SIG-M5 (cell line): ENCODE measurements at places on chromosomes 6 and 20.
A peak's percentile ranks its signal among the peaks of the same experiment; 100 is the strongest.

- DNase-seq = no peak
Observed at GRCh38 chr6:16965689-16966088, 136.2 kb upstream of the STMND1 start.

DNA sequence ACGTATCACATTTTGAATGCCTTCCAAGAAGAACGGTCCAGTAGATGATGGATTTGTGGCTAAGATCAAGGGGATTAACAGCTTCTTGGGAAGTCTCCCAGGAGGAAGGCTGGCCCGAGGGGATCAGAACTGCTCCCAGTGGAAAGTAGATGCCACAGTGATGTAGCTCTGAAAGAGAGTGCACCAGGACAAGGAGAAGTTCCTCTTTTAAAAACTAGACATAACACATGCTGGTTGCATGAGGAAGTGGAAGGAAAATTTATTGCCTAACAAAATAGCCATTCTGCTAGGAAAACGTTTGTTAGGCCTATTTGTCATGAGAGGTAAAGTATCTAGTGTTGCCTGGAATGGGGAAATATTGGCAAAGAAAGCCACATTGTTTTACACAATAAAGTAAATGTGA, 87.8 kb downstream of the CDH26 start:
- DNase-seq = peak; percentile 99

GRCh38 chr6:31687321-31687720, 6.5 kb upstream of the LY6G5C start:
- DNase-seq = no peak

- DNase-seq = no peak
Observed at GRCh38 chr6:161091151-161091550, 99.6 kb downstream of the MAP3K4 start.

- DNase-seq = no peak
Observed at GRCh38 chr6:46637145-46637544, 15.5 kb downstream of the CYP39A1 start.

DNA sequence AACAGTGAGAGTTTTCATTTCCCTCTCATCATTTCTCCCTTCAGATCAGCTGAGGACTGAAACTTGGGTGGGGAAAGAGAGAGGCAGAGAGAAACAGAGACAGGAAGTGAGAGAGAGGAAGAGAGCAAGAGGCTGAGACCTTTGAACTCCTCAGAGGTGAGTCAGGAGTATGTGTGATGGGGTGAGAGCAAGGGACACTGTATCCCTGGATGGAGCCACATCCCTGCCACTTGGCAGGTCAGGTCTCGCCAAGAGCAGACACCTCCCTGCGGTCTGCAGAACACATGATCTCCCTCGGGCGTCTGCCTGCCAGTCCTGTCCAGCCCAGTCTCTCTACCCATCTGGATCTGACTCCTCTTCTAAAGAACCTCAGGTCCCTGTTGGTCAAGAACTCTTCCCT, 62.7 kb upstream of the SYNDIG1 start:
- DNase-seq = no peak

DNA sequence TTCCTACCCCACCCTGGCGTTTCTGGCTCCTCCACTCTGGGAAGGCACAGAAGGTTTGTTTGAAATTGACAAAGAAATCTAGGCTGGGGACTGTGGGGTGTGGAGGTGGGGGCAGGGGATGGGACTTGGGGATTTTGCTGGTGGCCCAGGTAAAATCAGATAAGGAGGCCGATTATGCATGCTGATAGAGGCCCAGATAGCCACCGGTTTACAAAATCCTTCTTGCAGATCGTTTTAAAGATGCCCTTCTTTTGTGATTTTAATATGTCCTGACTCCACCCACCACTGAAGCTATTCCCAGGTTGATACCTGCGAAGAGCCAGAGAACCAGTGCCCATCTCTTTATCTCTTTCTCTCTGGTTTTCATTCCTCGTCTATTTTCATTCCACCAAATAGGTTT, 104.9 kb downstream of the TFAP2C start:
- no peak for DNase-seq

DNA sequence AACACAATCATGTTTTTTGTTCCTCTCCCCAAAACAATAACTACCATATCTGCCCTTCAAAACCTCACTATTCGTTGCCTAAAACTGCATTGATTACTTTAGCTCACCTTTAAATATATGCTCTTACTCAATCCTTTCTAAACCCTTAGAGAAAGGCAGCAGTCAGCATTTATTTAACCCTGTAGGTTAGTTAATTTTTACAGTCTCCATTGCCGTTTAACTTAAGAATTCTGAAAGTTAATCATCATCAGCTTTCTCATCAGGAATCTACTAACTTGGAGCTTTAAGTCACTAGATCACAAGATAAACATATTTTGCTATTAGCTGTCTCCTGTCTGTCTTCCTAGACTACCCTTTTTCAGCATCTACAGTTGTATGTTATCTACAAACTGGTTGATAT, 991.9 kb downstream of the EPHA7 start:
- no peak for DNase-seq

DNA sequence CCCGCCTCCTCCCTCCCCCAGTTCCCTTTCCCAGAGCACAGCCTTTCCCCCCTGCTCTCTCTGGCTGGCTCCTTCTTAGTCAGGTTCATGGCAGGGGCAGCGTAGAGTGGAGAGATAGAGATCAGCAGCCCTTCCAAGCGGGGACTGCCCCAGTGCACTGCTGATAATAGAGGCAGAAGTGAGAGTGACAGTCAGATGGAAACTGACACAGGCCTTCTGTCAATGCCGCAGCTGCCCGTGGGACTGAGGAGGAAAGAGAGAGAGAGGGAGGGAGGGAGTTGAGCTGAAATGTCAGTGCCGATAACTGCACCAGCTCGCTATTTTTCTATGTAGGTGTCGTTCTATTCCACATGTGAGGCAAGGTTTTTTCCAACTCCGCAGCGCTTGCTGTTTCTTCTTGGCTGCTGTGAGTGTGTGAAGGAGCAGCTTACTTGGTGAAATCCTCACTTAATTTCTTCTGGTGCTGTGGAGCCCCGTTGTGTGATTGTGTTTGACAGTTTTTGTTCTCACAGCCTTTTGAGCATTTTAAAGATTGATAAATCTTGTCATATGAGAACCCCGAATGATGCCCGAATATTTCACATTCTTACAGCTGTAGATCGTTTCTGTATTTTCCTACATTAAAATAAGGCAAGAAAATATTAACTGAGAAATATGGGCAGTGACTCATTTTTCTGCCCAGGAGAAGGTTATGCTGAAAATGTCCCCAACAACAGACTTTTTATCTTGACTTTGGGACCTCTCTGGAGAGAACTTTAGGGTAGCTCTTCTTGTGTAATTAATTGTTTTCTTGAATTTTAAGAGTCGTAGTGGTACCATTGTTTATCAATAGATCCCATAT, 386.4 kb upstream of the MMS22L start:
- no peak for DNase-seq

- no peak for DNase-seq
Observed at GRCh38 chr20:32743237-32744112, at the start of gene COMMD7. TSS of gene COMMD7 (minus strand) at chr20:32743467. CDS start at chr20:32743391, 76 bp downstream.

GRCh38 chr6:3088446-3088845, 20.2 kb downstream of the RIPK1 start:
- DNase-seq = no peak

DNA sequence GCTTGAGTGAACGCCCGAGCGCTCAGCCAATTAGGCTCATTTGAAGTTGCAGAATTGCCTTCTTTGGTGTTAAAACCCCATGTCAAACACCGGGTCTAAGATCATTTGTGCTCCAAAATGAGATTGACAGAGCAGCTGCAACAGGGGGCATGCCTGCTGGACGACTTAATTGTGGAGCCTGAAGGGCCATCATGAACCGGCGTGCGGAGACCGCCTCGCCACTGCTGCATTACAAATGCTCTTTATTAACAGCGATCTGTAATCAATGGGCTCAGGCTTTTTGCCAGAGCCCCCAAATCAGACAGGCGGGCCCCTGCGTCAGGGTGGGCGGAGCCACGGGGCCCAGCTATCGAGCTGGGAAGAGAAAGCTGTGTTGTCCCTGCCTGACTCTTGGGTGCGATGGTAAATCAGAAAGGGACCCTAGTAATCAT, 183.2 kb downstream of the SIM1 start:
- no peak for DNase-seq

- DNase-seq = no peak
Observed at GRCh38 chr6:11589261-11589660, 51.7 kb downstream of the TMEM170B start.

DNA sequence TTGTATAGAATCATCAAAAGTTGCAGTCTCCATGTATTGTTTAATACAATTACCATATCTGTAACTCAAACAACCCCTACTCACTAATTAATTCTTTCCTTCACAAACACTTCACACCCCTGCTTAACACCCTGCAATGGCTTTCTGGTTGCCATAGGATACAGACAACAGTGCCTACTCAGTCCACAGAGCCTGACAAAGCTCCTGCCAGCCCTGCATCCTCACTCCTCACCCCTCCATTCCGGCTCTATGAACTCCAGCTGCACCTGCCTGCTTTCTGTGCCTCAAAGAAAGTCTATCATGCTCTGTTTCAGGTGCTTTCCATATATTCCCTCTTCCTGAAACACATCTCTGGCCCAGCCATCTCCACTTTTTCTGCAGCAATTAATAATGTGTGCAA, 253.4 kb downstream of the HACE1 start:
- no peak for DNase-seq

GRCh38 chr20:48619126-48620101, 208.4 kb downstream of the PREX1 start:
- no peak for DNase-seq

- no peak for DNase-seq
Observed at GRCh38 chr20:5996765-5997164, 46.3 kb downstream of the MCM8 start.

GRCh38 chr6:79782792-79783580, 151.9 kb downstream of the SH3BGRL2 start:
- no peak for DNase-seq

- DNase-seq = peak; percentile 89
Observed at GRCh38 chr6:31665501-31666336, at the start of gene CSNK2B. TSS of gene CSNK2B (plus strand) at chr6:31666080. CDS start at chr6:31666832, 752 bp downstream.

GRCh38 chr6:42079941-42080464, 29.7 kb downstream of the TAF8 start:
- no peak for DNase-seq

DNA sequence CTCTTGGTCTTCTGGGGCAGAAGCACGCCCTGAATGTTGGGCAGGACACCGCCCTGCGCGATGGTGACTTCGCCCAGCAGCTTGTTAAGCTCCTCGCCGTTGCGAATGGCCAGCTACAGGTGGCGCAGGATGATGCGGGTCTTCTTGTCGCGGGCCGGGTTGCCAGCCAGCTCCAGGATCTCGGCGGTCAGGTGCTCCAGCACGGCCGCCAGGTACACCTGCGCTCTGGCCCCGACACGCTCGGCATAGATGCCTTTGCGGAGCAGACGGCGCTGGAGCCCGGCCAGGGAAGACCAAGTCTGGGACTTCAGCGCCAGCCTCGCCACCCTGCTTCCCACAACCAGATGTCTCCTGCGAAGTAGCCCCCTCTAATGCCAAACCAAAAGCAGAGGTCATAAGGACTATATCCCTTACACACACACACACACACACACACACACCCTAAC, 8.0 kb upstream of the SLC17A3 start:
- DNase-seq = no peak

DNA sequence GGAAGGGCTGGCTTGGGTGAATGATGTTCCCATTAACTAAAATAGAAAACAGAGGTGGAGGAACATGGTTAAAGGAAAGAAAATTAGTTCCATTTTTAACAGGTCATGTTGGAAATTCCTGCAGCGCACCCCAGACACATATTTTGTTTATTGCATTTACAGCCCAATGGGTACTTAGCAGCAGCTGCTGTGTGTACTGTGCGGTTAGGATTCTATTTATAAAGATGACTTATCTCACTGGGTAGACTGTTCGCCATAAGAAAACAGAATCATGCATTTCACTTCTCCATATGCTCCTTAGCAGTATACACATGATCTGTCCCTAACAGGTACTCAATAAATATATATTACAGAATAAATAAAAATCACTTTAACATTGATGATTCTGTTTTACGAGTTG, 135.8 kb downstream of the SLC35F1 start:
- DNase-seq = no peak

DNA sequence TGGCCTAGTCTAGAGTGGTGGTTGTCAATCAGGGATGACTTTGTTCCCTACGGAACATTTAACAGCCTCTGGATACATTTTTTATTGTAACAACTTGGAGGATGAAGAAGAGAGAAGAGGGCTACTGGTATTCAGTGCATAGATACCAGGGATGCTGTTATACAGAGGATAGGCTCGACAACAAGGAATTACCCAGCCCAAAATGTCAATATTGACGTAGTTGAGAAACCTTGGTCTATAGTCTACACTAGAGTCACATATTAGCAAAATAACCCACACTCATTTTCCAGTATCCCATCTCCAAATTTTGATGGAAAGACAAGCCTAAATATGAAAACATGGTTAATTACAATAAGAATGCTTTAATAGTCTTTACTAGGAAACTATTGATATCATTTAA, 195.1 kb downstream of the PKHD1 start:
- no peak for DNase-seq

GRCh38 chr6:137925141-137925698, 58.2 kb downstream of the TNFAIP3 start:
- DNase-seq = no peak

GRCh38 chr6:33343953-33344611, 26.5 kb upstream of the ZBTB22 start:
- DNase-seq = no peak

- no peak for DNase-seq
Observed at GRCh38 chr20:50663095-50663821, 28.1 kb downstream of the RIPOR3 start.

DNA sequence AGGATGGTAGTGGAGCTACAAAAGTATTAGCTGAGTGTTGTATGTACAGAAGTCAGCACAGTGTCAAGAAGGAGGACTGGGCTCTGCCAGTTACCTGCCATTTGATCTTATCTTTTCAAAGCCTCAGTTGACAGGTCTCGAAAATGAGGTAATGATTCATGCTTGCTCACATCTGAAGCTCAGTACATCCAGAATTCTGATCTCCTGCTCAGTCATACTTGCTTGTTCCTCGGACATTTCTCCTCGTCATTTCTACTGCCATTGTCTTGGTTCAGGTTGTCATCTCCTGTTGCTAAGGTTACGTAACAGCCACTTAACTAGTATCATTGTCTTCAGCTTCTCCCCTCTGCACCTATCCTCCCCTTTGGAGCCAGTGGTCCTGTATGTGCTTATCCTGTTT, 89.5 kb downstream of the SLX4IP start:
- no peak for DNase-seq

DNA sequence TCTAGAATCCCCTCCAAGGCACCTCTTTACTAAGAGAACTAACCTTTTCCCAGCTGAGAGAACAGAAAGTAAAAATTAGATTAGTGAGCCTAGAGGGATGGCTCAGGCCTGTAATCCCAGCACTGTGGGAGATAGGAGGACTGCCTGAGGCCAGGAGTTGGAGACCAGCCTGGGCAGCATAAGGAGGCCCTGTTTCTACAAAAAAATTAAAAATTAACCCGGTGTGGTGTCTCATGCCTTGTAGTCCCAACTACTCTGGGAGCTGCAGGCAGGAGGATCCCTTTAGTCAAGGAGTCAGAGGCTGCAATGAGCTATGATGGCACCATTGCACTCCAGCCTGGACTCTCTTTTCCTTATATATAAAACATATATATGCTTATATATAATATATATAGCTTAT, 5.5 kb upstream of the OOEP start:
- no peak for DNase-seq

GRCh38 chr6:68235326-68235784, 399.7 kb upstream of the ADGRB3 start:
- DNase-seq = no peak

GRCh38 chr6:33719326-33719987, 8.0 kb upstream of the UQCC2 start:
- DNase-seq = no peak

GRCh38 chr20:36219671-36220220, 16.5 kb upstream of the AAR2 start:
- DNase-seq = no peak
